ENCODE measurements at places on chromosomes 12 and 14.

DNA sequence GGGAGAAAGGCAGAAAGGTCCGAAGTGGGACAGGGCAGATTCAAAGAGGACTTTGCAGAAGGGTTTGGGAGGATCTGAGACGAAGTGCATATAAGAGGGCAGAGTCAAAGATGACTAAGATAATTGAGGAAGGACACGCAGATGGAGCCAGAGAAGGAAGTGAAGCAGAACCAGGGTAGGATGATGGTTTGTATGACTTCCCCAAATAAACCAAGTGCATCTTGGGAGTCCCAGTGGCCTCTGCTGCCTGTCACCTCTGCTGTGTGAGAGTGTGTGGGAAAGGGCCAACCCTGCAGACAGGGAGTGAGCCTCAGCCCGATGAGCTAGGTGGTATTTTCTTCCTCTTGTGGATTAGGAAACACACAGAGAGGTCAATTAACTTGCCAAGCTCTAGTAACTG, 36.8 kb downstream of the FLVCR2 start:
- no peak for DNase-seq

GRCh38 chr14:90624732-90625400, 191.4 kb downstream of the TTC7B start:
- DNase-seq, result no peak

DNA sequence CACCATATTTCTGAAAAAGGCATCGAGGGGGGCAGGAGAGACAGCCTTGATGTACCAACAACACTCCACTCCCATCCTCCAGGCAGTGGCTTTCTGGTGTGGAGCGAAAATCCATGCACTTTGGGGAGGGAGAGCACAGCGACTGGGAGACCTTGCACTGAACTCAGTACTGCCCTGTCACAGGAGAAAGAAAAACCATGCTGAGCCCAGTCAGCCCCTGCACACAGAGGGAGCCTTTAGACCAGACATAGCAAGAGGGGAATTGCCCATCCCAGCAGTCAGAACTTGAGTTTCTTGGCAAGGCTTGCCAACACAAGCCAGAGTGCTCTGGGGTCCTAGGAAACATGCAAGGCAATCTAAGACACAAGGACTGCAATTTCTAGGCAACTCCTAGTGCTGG, 24.8 kb upstream of the SLC6A15 start:
- no peak for DNase-seq

GRCh38 chr12:52044292-52044983, 6.8 kb upstream of the NR4A1 start:
- DNase-seq, result no peak

- DNase-seq, result no peak
These were observed 25.1 kb upstream of the LTBP2 start for GRCh38 chr14:74637178-74637550.

- no peak for DNase-seq
These were observed 140.3 kb upstream of the AEBP2 start for GRCh38 chr12:19298836-19299605.

- DNase-seq, result no peak
These were observed 177.3 kb upstream of the NUDT4 start for GRCh38 chr12:93200291-93200917.

- no peak for DNase-seq
These were observed 37.9 kb downstream of the PIWIL1 start for GRCh38 chr12:130375296-130376287.

- no peak for DNase-seq
These were observed 100.4 kb downstream of the TMTC3 start for GRCh38 chr12:88242571-88242925.

GRCh38 chr12:118357257-118358007, 15.3 kb downstream of the TAOK3 start:
- DNase-seq, result no peak

- DNase-seq, result no peak
These were observed 236.4 kb downstream of the VRK1 start for GRCh38 chr14:97033556-97034081.

DNA sequence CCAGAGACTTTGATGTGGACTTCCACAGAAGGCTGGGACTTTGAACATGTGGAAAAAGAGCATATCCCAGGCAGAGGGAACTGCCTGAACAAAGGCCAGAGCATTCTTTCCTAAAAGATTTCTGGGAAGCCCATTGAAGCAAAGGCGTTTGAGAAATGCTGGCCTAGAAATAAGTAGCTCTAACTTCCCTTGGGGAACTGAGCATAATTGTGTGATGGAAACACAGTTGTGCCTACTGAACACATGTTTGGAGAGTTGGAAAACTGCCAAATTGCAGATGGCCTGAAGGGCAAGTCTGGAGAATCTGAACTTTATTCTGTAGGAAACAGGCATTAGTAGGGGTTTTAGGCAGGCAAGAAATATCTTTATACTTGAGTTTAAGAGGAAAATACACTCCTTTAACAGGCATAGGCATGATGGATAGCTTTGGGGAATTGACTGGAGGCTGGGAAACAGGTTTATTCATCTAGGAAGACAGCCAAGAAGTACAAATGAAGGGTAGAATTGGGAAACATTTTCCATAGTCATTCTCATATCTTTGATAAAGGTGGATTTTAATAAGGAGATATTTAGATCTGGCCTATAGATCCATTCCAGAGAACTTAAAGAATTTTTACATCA, 134.1 kb downstream of the TPH2 start:
- no peak for DNase-seq

GRCh38 chr14:101929946-101930345, 34.4 kb upstream of the DYNC1H1 start:
- no peak for DNase-seq

- DNase-seq, result no peak
These were observed 22.4 kb downstream of the SOCS2 start for GRCh38 chr12:93594766-93595311.

- no peak for DNase-seq
These were observed 51.9 kb downstream of the GALNT9 start for GRCh38 chr12:132277374-132277941.

GRCh38 chr14:100297320-100298300, 8.6 kb downstream of the SLC25A29 start:
- no peak for DNase-seq

DNA sequence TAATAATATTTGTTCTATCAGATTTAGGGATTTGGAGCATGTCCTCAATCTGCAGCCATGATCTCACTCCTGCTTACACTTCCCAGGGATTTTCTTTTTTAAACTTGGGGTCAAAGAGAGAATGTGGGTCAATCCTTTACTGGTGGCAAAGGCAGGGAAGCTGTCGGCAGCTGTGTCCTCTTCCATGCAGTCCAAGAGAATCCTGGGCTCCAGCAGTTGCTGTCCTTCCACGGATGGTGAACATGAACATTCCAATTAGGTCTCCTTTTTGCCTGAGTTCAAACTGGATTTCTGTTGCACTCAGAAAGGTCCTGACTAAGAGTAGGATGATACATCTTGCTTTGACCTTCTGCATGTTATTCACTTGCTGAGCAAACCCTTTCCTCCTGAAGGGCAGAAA, 73.9 kb downstream of the ARL6IP4 start:
- DNase-seq, result no peak

DNA sequence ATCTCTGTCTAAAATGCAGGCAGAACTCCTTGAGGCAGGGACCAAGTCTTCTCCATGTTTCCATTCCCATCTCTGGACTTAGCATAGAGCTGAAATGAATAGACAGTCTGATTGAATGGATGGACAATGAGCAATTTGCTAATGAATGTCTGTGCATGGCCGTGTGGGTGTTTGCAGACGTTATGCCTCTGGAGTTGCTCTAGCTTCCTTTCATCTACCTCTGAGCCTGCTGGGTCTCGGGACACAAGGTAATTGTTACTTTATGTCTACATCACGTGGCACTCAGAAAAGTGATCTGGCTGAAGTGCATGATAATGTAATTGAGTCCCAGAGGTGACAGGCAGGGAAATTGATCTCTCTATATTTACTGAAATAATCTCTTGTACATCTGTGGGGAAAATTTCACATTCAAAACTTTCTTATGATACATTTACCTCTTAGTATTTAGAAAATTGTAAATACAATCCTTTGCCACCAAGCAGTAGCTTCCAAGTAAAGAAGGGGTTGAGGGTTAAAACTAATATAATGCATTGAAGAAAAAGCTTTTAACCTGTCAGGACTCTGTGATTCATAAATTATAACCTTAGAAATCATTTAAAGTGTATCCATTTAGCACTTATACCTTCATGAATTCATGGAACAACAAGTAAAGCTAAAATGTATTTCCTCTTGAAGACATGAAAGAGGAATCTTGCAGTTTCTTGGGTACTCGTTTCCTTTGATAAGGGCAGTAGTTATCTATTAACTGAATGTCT, 424.1 kb downstream of the APAF1 start:
- DNase-seq, result no peak

DNA sequence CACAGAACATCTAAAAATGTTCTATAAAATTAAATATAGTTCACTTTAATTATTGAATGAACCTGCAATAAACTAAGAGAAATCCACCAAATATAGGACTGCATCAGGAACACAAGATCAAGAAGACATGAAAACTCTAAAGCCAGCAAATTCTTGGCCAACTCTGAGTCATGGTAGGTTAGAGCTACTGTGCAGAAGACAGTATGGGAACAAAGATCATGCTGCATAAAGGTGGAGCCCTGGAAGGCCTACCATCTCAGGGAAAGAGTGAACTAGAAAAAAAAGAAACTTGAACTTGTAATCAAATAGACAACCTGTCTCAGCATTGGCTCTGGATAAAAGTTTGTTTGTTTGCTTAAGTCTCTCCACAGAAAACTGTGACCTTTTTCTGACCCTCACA, 66.9 kb upstream of the CNOT2 start:
- no peak for DNase-seq

Measured in activated effector memory CD4-positive, alpha-beta T cell treated with Interleukin-2 at 50 U/mL for 16 hours (primary cell).